Naive thymus-derived CD8-positive, alpha-beta T cell (primary cell): ENCODE measurements at places on chromosomes 4 and X. TPM values are rescaled to one million over a fixed set of nuclear protein-coding genes. Genes with fewer than 3 reads are reported as not detected.

DNA sequence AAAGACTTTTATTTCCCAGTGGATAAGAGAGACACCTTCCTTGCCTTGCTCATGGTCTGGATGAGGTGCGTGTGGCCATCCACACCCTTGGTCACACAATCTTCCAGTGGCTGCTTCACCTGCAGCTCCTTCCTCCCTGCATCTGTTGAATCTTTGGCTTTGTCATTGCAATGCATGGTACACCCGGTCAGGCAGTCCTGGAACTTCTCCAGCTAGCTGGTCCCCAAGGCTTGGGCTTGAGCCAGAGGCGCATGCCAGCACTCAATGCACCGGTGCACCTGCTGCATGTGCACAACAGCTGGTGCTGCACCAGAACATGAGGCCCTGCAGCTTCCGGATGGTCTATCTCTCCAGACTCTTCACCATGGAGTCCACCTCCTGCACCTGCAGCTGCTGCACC, 31.7 kb downstream of the SCML1 start:
- no peaks in the 10 kb centered on the region for H3K27me3 ChIP-seq
- H3K36me3 ChIP-seq = no peaks in the 10 kb centered on the region
- H3K4me1 ChIP-seq = no peaks in the 10 kb centered on the region
- no peak overlapping the region for H3K27ac ChIP-seq

BTK gene
- 5.3 TPM for total RNA-seq

DNA sequence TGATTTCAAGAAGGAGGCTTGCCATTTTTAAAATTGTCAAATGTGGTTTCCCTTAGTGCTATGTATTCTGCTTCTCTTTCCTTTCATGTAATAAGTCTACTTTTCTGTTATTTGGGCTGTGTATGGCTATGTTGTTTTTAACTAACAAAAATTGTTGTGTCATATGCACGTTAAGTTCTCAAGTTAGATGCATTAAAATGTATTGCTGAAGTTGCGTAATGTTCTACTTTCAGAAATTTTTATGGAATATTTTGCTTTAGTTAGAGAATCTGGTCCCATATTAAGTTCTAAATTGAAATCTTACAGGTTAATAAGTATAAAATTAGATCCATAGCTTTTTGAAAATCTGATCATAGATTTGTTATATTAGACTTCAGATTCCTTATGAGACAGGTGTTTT, 133.2 kb downstream of the TLL1 start:
- H3K27ac ChIP-seq = no peak overlapping the region
- no peaks in the 10 kb centered on the region for H3K36me3 ChIP-seq
- no peaks in the 10 kb centered on the region for H3K4me1 ChIP-seq
- no peaks in the 10 kb centered on the region for H3K27me3 ChIP-seq
- DNase-seq = no peak

SULT1E1 gene
- total RNA-seq = not detected

GRCh38 chrX:68685685-68686084, 38.2 kb downstream of the STARD8 start:
- peak overlapping the region; percentile 27 for H3K4me3 ChIP-seq
- DNase-seq = no peak
- H3K4me1 ChIP-seq = peaks cover 8% of the 10 kb centered on the region
- H3K36me3 ChIP-seq = no peaks in the 10 kb centered on the region

GRCh38 chrX:118211891-118212816, 95.5 kb upstream of the KLHL13 start:
- no peak overlapping the region for H3K27ac ChIP-seq
- no peak for DNase-seq
- H3K4me3 ChIP-seq = no peak overlapping the region
- H3K27me3 ChIP-seq = no peaks in the 10 kb centered on the region

- H3K4me3 ChIP-seq = no peak overlapping the region
- no peaks in the 10 kb centered on the region for H3K27me3 ChIP-seq
- DNase-seq = no peak
- no peaks in the 10 kb centered on the region for H3K36me3 ChIP-seq
- no peak overlapping the region for H3K27ac ChIP-seq
- H3K4me1 ChIP-seq = no peaks in the 10 kb centered on the region
Observed at GRCh38 chr4:188387179-188387791, 248.0 kb downstream of the TRIML1 start.
